ENCODE measurements at places on chromosomes 5 and 9.

DNA sequence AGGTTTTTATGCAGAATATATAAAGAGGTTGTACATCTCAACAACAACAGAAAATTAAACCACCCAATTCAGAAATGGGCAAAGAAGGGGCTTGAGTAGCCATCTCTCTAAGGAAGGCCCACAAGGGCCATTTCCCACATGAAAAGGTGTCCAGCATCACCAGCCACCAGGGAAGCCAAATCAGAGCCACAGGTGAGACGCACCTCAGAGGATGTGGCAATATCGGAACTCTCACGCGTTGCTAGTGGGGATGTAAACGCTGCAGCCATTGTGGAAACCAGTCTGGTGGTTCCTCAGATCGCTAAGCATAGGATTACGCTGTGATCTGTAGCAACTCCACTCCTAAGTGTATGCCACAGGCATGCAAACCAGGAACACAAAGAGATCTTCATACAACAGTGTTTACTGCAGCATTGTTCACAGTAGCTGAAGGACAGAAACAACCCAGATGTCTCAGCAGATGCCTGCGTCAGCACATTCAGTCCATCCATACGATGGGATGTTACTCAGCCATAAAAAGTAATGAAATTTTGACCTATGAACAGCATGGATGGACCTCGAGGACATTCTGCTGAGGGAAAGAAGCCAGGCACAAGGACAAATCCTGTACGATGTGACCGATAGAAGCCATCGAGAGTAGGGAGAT, 84.3 kb upstream of the CACNA1B start:
- no peak for DNase-seq

- DNase-seq: peak; percentile 80
These were observed 5.2 kb upstream of the FCN2 start for GRCh38 chr9:134875371-134875770.

DNA sequence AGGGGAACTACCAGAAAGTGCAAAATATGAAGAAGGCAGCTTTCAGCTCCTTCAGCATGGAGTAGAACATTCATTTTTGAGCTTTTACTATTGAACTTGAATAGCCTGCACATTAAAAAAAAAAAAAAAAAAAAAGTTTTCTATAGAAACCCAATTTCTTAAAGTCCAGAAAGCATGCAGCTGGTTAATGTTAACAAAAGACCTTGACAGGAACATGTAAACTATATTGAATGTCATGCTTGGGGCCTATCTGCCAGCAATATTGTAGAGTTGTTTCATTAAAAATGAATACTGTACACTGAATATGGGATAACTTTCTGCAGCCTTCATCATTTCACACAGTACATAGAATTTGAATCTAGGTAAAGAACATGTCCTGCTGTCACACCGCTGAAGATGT, 230.6 kb downstream of the NFIB start:
- no peak for DNase-seq

DNA sequence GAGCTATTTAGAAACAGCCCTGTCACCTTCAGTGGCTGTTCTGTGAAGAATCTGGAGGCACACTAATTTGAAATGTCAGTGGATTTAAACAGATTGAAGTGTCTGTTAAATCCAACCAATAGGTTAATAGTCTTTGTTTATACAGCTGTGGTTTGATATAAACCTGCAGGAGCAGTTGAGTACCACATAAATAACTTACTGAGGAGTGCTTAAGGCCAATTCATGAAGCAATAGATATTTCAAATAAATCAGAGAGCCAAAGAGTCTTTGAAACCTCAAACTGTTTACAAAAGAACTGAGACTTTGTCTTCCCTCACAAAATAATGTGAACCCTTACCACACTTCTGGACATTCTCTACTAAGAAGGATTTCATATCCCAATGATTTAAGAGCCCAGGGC, 111.9 kb downstream of the FEM1C start:
- DNase-seq: no peak

DNA sequence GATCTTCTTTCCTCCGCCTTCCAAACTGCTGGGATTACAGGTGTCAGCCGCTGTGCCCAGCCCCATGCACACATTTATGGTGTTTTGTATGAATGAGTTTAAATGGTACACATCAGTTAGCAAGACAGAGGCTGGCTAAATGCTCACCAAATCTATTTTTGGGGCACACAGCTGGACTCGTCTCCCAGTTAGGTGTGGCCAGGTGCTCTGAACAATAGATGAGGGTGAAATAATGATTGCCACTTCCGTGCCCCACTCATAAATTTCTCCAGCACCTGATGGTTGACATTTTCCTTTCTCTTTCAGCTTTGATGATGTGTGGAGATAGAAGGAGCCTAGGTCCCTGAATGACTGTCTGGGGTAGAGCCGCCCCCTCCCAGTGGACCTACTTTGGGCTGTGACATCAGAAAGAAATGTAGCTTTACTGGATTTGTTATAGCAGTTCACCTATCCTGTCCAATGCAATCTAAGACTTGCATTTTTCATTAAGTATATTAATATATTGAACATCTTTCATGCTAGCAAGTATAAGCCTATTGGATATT, 8.6 kb upstream of the RAPGEF1 start:
- no peak for DNase-seq

- no peak for DNase-seq
These were observed 563.9 kb upstream of the TLE4 start for GRCh38 chr9:79007701-79008483.
